Lower lobe of right lung (tissue), 2 donors: ENCODE measurements at places on chromosomes 16 and 17. TPM values are rescaled to one million over a fixed set of nuclear protein-coding genes. Genes with fewer than 3 reads are reported as not detected.

The GGT6 gene
- total RNA-seq, result 3.7 TPM

The RHBDL1 gene
- total RNA-seq, result 2.0 TPM

The CA7 gene
- total RNA-seq, result not detected

The TAT gene
- total RNA-seq, result not detected

The CCNF gene
- 3.4 TPM for total RNA-seq

The MRPS23 gene
- total RNA-seq, result 35.4 TPM

The ICAM2 gene
- 69.2 TPM for total RNA-seq

The SPAG5 gene
- total RNA-seq, result 4.9 TPM

The MRM3 gene
- 12.3 TPM for total RNA-seq

The VAT1L gene
- total RNA-seq, result 0.38 TPM

The USP43 gene
- total RNA-seq, result 6.8 TPM

The PLA2G10 gene
- 7.1 TPM for total RNA-seq

The KRTAP4-5 gene
- total RNA-seq, result not detected

The AATK gene
- 64.0 TPM for total RNA-seq

The PLLP gene
- 77.5 TPM for total RNA-seq

The KLHL11 gene
- total RNA-seq, result 12.3 TPM
